RWPE1 (cell line): ENCODE measurements at places on chromosomes 2 and 18.

GRCh38 chr2:31176742-31177141 is 38.5 kb upstream of the GALNT14 start:
- DNase-seq, result no peak

- DNase-seq, result no peak
Measured at GRCh38 chr2:235776531-235776930, 282.7 kb downstream of the AGAP1 start.

GRCh38 chr2:709138-709765 is 32.0 kb upstream of the TMEM18 start:
- no peak for DNase-seq

- no peak for DNase-seq
Measured at GRCh38 chr2:238242731-238243495, 3.1 kb upstream of the HES6 start.

DNA sequence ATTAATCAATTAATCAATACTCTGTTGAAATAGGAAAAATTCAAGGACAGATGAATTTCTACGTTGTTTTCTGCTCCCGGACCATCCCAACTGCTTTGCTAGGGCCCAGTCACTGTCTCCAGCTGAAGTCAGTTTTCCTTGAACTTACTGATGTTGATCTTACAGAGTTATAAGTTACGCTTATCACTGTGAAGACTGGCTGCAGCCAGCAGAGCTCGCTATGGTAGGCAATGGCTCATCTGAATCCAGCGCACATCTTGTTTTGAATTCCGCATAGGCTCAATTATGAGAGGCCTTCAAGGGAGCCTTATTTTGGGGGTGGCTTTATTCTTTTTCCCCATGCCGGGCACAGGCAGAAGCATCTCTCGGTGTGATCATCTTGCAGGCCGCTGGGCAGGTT is 2.7 kb downstream of the MC2R start:
- DNase-seq, result no peak

DNA sequence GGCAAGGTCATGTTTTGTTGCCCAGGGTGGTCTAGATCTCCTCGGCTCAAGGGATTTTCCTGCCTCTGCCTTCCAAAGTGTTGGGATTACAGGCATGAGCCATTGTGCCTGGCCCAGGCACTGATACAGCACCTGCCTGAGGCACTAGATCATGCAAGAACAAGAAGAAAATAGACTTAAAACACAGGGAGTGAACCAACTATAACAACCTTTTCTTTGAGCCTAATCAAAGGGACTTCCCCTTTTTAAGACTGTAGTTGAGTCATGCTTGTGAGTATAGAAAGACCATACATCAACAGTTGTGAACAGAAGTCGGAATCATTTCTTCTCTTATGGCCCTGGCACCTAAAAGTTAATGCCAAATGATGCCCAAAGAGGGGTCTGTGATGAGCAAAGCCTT is 47.9 kb upstream of the MAPRE2 start:
- DNase-seq, result no peak

DNA sequence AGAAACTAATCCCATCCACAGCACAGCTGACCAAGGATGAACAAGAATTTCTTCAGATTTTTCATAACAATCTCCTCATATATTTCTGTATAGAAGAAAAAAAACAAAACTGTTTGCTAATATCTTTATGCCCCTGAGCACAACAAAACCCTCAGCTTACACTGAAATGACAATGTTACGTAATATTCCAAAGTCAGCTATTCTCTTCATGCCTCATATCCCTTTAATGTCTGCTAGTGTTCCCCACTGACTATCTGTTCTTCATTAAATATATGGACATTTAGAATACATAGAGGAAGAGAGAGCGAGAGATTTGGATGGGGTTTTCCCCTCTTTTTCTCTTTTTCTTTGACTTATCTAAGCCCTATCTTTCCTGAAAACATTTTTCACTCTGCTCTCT is 87.9 kb upstream of the GULP1 start:
- no peak for DNase-seq

- DNase-seq, result peak; percentile 56
Measured at GRCh38 chr2:159091381-159091780, 122.9 kb downstream of the TANC1 start.

- DNase-seq, result no peak
Measured at GRCh38 chr2:73043929-73044832, 27.3 kb downstream of the SFXN5 start.
